Activated CD8-positive, alpha-beta memory T cell treated with anti-CD3 and anti-CD28 coated beads for 1 hour (primary cell): ENCODE measurements at places on chromosomes 3 and 15.

GRCh38 chr3:167978071-167978470 lies 117.7 kb downstream of the GOLIM4 start:
- no peak for DNase-seq

DNA sequence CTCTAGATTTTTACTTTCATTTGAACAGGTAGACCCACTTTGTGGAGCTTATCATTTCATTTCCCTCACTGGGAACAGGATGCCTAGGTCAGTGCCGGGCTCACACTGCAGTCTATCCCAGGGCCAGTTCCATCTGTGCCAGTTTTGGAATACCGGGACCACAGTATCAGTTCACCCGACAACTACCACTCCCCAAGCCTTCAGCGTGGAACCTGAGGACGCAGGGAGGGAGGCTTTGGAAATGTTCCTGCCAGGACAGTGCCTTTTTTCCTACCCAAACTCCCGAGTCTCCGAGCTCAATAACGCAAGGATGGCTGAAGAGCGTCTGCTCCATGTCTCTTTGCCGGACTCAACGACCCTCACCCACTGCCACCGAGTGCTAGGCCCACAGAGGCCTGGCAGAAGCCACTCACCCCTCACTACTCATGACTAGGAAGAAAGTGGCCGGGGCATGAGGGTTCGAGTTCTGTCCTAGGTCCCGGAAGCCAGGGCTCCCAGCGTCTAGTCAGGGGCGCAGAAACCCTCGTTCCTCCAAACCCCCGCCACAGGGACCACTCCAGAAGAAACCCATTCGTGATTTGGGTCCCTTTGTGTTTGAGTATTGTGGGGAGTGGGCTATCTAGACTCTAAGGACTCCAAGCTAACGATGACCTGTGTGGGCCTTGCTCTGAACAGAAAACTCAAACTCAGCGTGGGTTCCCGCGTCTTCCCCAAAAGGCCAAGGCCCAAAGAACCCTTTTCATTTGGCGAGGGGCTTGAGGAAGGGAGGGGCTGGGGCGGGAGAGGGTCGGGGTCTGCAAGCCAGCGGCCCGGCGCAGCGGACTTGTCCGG lies 11.4 kb downstream of the ZIC1 start:
- DNase-seq = no peak

- DNase-seq = no peak
Measured at GRCh38 chr15:25345943-25346342, 92.9 kb downstream of the UBE3A start.

DNA sequence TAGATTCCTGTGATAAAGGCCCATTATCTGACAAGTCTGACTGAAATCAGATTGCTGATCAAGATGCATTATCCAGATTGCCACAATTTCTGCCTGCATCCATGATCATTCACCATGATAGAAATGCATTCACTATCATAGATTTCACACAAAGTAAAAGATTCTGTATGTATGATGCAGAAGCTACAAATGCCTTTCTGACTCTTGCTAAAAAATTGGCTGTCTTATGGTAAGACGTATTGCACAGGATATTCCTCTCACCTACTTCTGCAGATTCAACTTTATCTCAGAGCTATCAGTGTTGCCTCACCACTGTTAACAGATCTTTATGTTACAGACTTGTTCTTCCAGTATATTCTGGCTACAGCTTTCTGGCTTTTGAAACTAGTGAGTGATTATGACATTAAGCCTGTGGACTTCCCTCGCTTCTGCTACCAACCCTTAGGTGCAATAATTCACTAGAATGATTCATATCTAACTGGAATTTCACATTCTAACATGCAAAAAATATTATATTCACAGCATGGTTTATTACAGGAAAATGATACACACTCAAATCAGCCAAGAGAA lies 955.3 kb downstream of the EPHA3 start:
- DNase-seq = no peak

DNA sequence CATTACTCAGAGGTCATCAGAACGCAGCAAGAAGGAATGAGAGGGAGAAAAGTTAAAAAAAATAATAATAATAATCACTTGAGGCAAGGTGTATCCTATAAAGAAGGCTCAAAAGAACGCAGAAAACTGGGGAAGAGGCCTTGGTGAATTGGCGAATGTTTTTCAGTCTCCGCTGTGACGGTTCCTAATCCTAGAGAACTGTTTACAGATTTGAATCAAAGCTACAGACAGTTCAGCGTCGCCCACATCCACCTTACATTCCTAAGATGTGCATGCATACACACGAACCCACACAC lies 634 bp downstream of the ZMAT3 start:
- DNase-seq = no peak

- DNase-seq = no peak
Measured at GRCh38 chr15:100940767-100941379, 21.7 kb downstream of the LRRK1 start.
